ENCODE measurements at places on chromosomes 11 and 22. TPM values are rescaled to one million over a fixed set of nuclear protein-coding genes. Genes with fewer than 3 reads are reported as not detected.

- no peak for DNase-seq
Observed at GRCh38 chr11:117020869-117021564, 77.2 kb downstream of the SIK3 start.

- DNase-seq = no peak
Observed at GRCh38 chr11:13011466-13012055, 2.4 kb downstream of the RASSF10 start.

GRCh38 chr11:19200410-19201201, 1.2 kb downstream of the CSRP3 start:
- DNase-seq = peak; percentile 71

- no peak for DNase-seq
Observed at GRCh38 chr22:37774728-37775127, 33.0 kb upstream of the GCAT start.

DNA sequence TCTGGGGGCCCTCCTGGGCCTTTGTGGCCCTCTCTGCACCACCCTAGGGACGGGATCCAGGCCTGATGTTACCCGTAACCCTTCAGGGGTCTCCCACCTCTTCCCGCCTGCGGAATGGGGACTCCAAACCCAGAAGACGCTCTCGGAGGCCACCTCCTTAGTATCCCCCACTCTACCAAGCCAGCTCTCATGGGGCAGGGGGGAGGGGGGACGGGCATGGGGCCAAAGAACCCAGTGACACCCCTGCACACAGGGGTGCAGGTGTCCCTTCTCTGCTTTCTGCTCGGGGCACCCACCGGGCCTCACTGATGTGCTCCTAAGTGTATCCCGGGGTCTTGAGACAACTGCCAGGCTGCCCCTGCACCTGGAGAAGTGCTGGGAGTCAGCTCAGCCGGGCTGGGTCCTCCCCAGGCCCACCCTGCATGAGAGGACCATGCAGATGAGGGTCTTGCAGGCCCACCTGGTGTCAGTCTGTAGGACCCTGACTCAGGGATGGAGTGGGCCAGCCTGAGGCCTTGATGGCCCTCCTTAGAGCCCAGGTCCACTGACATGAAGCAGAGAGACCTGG, 176.9 kb downstream of the IGLL1 start:
- DNase-seq = no peak

The C11orf65 gene
- 0.41 TPM for total RNA-seq

The TPBGL gene
- not detected for total RNA-seq
